NCI-H2227 treated with DMSO at 0.1 percent for 48 hours (cell line): ENCODE measurements at places on chromosomes 11 and 22.

GRCh38 chr11:122248131-122248530, 132.1 kb upstream of the BLID start:
- DNase-seq, result no peak

- DNase-seq, result no peak
Observed at GRCh38 chr22:38756711-38757463, 1.1 kb upstream of the SUN2 start.

DNA sequence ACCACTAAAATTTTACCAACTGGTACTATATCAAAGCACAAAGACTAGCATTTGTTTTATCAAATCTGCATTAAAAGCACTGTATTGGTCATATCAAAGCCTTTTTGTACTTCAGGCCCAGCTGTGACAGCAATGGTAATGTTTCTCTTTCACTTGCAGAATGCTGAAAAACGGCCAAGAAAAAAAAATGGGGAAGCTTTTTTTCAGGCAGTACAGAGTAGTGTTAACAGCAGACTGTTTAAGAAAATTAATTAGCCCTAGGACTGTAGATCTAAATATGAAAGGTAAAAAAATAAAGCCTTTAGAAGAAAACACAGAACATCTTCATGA, 33.3 kb downstream of the DENND5A start:
- no peak for DNase-seq

- no peak for DNase-seq
Observed at GRCh38 chr11:11148104-11148509, 204.9 kb downstream of the CSNK2A3 start.

DNA sequence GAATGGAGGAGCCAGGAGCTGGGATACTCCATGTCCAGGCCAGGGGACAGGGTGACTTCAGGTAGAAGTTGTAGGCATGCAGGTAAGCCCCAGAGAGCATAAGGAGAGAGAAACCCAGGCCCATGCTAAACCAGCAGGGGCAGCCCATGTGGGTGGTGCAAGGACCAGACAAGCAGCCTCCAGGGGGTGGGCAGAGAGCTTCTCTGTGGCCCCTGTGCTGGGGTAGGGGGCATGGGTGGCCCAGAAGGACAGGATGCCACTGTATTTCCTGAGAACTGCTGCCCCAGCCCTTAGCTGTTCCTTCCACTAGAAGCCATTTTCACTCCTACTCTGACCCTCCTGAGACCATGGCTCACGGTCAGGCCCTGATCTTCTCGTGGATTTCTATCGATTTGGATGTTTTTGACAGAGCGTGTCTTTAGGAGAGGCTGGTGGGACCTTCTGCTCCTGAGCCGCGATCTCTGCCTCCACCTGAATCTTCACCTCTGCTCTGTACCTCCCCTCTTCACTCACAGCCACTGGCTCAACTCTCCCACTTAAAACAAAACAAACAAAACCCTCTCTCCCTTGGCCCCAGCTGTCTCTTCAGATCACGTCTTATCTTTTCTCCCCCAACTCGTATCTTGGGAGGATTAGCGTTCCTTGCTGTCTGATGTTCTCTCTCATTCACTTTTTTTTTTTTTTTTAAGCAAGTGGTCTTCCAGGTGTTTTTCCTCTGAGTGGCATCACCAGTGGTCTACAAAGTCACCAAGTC, 112.2 kb downstream of the NECTIN1 start:
- no peak for DNase-seq

GRCh38 chr11:67276781-67277230, 10.5 kb downstream of the GRK2 start:
- DNase-seq, result no peak

DNA sequence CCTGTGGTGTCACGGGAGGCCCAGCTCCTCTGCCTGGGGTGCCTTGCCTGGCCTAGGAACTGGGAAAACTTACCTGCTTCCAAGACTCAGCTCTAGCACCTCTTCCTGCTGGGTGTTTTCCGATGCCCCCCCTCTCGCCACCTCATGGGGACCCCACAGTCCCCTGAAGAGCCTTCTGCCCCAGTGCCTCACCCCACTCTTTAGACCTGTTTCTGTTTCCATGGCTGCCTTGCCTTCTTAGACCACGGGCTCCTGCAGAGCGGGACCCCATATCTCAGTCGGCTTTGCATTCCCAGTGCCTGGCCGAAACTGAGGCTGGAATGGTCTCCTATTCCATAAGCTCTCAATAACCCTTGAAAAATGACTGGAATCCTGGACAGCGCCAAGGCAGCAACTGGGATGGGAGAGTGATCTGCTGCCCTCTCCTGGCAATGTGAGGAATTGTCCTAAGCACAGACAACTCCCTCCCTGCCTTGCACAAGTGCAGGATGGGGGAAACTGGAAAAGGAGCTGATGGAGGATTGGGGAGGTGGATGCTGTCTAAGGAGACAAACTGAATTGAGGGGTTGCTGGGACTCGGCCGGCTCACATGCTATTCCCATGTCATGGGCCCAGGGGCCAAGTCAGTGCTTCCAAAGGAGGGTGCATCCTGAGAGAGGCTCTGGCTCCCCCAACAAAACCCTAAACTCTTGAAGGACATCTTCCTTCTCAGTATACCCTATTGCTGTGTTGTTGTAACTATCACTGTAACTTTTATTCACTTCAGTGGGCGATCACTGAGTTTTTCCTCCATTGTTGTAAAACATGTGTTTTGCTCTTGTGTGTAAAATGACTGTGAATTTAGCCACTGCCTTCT, 26.6 kb upstream of the IL17RA start:
- peak; percentile 61 for DNase-seq

DNA sequence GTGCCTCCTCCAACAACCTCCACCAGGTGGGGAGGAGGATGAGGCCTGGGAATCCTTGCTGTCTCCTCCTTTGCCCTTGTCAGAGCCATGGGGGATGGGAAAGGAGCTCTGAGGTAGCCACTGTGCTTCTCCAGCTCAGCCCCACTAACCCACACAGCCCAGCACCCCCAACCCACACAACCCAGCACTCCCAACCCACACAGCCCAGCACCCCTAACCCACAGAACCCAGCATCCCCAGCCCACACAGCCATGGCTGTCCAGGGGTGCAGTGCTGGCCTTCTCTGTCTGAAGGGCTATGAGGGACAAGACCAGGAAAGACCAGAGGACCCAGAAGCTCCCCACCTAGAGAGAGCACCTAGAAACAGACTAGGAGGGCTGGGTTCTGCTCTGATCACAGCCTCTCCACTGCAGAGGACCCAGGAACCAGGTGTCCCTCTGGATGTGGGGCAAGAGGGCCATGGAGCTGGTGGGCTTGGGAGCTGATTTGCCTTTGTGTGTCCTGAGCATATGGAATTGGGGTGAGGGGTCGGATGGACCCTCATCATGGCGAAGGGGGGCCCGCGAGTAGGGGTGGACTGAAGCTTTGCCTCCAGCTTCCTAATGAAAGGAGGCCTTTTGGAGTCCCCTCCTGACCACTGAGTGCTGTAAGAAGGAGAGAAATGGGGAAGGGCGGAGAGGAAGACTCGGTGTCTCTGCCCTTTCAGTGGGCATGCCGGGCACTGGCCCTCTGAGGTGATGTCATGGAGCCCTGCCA, 117.6 kb upstream of the THY1 start:
- no peak for DNase-seq

- no peak for DNase-seq
Observed at GRCh38 chr11:43071338-43071737, 240.5 kb upstream of the API5 start.

DNA sequence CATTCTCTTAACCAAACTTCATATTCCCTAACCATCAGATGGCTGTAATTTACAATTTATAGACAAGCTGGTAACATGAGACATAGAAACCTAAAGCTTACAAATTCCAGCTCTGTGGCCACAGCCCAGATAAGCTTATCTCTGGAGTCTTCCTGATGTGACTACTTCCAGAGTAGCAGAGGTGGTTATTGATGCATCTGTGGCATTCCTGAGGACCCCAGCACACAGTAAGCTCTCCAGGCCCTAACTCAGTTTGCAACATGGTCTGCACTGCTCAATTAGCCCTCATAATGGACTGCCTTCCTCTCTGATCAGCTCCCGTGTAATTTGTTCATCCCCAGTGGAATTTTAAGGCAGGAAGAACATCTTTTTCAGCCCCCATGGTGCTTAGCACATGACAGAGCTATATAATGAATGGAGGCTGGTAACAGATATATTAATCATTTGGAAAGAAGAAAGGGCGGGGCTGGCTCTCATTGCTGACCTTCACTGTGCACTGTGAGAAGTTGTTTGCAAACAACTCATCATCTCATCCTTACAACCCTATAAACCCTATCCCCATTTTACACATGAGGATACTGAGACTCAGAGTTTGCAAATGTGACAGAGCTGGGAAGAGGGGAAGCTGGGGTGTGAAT, 30.1 kb upstream of the KCNJ11 start:
- DNase-seq, result no peak

GRCh38 chr22:45538281-45538680, 35.6 kb downstream of the FBLN1 start:
- DNase-seq, result no peak

- DNase-seq, result no peak
Observed at GRCh38 chr11:117583063-117583801, 213.8 kb downstream of the DSCAML1 start.

DNA sequence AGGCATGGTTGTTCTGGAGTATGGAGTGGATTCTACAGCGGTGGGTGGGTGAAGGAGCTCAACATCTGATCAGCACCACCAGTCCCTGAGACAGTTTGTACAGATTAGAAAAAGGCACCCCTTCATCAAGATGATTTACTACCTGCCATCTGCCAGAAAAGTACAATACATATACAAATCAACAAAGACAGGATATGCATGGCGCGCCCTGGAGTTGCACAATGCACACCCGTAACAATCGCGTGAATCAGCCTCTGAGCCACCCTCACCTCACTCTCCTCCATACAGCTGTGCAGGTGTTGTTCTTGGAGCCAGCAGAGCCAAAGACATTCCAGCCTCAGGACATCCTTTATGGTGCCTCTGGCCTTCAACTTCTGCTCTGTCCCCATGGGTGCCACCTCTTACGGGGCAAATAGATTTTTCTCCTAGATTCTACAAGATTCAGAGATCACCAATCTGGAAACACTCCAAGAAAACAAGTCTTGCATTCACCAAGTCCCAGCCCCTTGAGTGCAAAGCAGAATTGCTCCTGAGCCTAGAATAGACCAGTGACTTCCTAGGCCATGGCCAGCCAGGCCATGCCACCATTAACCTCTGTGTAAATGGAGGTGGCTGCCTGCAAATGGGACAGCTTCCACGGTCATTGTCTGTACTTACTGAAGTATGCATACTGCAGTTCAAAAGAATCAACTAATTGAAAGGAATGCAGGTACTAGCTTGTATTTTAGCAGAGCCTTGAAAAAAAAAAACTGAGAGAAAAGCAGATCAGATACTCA, 490.9 kb downstream of the SOX6 start:
- DNase-seq, result no peak
